Activated CD4-positive, alpha-beta T cell treated with anti-CD3 and anti-CD28 coated beads, Interleukin-2, amount 50 U/mL, for 4 hours (primary cell): ENCODE measurements at places on chromosomes 6 and 20.
A peak's percentile ranks its signal among the peaks of the same experiment; 100 is the strongest.

- no peak for DNase-seq
Measured at GRCh38 chr6:145015739-145016558, 719.4 kb downstream of the EPM2A start.

DNA sequence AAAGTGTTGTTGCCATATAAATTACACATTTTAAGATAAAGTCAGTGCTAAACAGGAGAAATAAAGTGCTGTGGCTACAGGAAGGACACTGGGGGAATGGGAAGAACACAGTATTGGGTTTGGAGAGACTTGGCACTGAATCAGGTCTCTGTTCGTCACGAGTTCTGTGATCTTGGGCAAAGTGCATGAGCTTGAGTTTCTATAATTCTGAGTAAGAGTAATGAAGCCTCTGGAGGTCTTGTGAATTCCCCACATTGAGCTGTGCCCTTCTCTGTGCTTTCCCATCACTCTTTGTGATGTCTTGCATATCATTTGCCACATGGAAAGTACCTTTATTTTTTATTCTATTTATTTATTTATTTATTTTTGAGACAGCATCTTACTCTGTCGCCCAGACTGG is 16.8 kb upstream of the EEF1A1 start:
- no peak for DNase-seq

- DNase-seq = no peak
Measured at GRCh38 chr20:4306206-4306605, 290.8 kb upstream of the RNF24 start.

GRCh38 chr6:136920671-136921380 is 1.3 kb upstream of the SLC35D3 start:
- no peak for DNase-seq

DNA sequence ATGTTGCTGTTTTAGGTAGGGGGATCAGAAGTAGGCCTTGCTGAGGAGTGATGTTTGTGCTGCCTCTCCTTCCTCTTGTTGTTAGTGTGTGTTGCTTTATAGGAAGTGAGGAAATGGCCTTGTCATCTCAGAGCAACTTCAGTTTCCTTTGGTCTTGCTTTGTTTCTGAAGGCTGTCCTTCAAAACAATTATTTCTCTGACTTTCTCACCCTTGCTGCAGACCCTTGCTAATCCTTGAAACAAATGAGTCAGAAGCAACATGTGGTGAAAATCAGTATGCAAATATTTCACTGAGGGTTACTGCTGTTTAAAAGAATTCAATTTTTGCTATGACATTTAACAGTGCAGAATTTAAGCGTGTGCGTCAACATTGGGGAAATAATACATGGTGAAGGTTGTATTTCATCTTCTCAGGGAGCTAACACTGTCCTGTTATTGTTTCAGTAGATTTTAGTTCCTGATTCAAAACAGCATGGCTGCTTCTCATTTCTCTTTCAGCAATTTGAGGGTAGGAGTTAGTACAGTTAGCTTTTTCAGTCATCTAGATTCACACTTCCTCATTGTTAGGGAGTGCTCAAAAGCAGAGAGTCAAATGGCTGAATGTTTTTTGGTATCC is 13.8 kb downstream of the RNF144B start:
- no peak for DNase-seq

- peak; percentile 54 for DNase-seq
Measured at GRCh38 chr20:62795023-62795761, 1.1 kb upstream of the MRGBP start.

GRCh38 chr20:51533291-51534172 is 9.0 kb downstream of the NFATC2 start:
- no peak for DNase-seq

GRCh38 chr6:88725111-88725975 is 238.1 kb downstream of the RNGTT start:
- DNase-seq = no peak

DNA sequence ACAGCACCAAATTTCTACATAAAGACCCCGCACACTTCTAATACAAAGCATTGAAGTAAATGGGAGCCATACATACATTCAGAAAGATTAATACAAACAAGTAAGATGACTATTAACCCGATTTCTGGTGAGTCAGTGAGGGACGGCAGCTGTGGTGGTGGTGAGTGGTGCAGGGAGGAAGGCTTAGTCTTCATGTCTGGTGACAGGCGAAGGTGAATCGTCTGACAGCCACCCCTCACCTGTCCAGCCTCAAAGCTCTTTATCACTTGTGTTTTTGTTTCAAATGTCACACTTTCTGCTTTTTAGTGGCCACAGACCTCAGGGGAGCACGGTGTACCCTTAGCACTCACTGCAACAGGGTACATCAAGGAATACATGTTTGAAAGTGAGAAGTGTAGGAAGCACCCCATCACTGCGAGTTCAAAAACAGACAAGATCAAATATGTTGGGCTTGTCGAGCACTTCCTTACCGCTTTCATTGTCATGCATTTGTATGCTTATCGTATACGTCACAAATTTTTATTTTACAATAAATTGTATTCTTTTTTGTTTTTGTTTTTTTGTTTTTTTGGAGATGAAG is 63.5 kb downstream of the IRF4 start:
- DNase-seq = peak; percentile 38

DNA sequence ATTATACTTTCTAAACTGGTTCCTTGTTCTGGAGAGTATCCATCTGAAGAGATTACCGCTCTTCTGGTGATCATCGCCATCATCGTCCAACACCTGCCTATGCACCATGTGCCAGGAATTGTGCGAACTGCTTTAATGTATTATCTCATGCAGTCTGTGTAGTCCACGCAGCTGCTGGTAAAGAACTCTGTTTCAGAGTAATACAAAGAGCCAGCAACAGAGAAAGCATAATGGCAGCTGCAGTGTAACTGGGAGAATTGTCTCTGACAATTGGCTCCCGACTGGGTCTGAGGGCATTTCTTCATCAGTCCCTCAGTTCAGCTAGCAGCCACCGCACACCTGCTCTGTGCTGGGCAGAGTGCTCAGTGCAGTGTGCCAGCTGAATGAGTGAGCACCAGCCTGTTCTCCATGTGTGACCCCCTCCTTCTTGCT is 383.4 kb downstream of the GRIK2 start:
- no peak for DNase-seq

DNA sequence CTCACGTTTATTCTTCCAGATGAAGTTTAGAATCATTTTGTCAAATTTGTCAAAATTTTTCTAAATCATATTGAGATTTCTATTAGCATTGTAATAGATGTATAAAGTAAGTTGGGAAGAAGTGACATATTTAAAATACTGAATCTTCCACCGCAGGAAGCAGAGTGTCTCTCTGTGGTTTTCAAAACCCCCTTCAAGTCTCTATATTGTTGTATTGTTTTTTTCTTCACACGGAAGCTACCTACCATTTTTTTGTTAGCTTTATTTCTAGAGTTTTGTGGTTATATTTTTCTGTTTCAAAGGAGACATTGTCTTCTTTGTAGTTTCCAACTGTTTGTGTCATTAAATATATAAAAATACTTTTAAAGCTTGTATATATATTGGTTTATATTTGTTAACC is 188.6 kb downstream of the ZDHHC14 start:
- DNase-seq = no peak

GRCh38 chr20:38650010-38650409 is 48.4 kb downstream of the ARHGAP40 start:
- DNase-seq = no peak

GRCh38 chr6:130929036-130929678 is 102.0 kb downstream of the SMLR1 start:
- DNase-seq = no peak

- DNase-seq = no peak
Measured at GRCh38 chr6:119834418-119834817, 484.9 kb upstream of the MAN1A1 start.

DNA sequence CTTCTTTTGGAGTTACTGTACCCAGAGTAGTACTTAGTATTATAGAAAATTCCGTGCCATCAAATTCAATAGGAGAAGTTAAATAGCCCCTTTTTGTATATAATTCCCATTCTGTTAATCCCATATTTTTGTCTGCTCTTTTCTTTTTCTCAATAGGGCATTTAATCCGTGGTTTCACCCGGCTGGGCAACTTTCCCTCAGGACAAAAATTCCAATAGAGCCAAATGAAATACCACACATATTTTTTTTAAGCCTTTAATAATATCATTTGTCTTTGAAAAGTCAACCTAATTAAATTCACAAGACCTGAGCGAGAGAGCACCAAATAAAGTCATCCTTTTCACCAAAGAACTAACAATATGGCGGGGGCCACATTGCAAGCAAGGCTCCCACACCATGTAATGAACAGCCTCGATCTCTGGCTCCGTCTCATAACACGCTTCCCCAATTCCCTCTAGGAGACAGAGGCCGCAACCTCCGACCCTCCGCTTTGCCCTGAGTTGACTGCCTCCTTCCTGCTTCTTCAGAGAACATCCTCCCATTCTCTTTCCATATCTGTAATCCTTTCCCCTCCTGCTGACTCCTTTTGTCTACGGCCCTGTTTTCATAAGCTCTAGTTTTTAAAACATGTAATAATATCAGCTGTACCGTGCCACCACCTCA is 13.6 kb downstream of the NHSL1 start:
- no peak for DNase-seq

DNA sequence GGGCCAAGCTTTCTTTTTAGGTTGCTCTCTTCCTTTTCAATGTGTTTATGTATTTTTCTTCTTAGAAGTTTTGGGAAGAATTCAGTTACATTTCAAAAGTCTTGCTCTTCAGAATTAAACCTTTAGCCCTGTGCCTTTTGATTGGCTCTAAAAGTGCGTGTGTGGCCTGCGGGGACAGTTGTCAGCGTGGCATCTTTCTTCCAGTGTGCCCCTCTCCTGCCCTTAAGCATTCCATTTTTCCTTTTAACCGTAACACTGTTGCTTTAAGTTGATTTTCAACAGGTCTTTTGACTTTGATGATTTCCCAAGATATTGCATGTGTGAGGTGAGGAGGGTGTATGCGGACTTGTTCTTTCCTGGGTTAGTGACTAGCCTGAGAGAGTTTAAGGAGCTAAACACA is 999.1 kb upstream of the FLRT3 start:
- no peak for DNase-seq

GRCh38 chr6:64146876-64147275 is 511.3 kb downstream of the PHF3 start:
- no peak for DNase-seq

DNA sequence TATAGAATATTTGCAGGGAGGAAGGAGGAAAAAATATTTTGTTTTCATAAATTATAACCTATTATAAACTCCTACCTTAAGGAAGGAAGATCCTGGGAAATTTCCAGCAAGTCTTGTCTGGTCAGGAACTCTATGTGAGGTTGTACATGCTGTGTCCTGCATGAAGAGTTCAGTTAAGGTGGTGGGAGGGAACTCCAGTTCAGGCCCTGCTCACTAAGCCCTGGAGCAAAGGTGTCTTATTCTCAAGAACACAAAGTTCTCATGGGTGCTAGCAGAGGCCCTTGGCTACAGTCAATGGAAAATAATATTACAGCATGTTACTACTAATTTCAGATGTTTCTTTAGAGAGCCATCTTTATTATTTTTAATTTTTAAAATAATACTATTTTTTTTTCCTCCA is 3.8 kb upstream of the OGFRL1 start:
- no peak for DNase-seq

DNA sequence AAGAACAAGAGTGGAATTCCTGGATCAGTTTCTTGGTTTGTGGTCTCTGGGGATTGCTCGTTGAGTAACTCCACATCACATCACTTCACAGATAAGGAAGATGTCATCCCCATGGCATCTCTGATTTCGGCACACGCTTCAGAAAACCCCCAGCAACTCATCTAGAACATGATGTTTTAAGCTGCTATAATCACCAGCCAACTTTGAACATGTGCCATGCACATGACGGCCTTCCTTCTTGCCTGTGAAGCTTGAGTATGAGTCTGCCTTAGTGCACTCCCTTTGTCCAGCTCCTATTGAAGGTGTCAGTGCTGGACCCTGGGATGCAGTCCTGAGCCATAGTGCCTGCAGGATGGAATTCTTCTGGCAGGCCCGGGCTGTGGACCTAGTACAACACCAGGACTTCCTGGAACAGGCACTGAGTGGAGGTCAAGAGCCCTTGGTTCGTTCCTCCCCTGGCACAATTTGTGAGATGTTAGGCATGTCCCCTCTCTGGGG is 231.5 kb upstream of the SUPT3H start:
- no peak for DNase-seq

DNA sequence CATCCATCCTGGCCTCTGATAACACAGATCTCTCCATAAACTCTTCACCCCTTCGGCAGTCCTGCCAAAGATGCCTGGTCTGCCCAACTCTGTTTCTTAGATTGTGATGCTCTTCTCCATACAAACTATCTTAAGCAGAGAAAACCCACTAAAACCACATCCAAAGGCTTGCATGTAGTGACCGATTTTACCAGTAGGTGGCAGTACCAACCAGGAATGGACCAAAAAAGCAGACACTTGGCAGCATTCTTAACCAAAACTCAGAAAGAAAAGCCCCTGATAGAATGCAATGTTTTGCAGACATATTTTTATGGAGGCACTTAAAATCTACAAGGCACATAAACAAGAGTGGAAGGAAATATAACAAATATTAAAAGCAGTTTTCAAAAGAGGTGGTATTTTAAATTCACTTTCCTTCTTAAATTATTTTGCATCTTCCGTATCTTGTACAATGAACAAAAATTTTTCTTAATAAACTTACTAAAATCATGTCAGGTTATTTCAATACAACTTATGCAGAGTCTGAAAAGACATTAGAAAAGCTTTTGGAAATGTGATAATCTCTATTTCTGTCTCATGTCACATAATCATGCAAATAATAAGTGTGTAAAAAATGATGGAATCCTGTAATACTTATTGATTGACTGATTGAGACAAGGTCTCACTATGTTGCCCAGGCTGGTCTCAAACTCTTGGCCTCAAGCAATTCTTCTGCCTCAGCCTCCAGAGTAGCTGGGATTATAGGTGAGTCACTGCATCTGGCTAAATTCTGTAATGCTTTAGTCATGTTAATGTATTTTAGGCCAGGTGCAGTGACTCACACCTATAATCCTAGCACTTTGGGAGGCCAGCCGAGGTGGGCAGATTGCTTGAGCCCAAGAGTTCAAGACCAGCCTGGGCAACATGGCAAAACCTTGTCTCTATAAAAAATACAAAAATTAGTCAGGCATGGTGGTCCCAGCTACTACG is 29.4 kb downstream of the LRP11 start:
- DNase-seq = peak; percentile 75

GRCh38 chr6:146666909-146667308 is 68.1 kb downstream of the ADGB start:
- no peak for DNase-seq

DNA sequence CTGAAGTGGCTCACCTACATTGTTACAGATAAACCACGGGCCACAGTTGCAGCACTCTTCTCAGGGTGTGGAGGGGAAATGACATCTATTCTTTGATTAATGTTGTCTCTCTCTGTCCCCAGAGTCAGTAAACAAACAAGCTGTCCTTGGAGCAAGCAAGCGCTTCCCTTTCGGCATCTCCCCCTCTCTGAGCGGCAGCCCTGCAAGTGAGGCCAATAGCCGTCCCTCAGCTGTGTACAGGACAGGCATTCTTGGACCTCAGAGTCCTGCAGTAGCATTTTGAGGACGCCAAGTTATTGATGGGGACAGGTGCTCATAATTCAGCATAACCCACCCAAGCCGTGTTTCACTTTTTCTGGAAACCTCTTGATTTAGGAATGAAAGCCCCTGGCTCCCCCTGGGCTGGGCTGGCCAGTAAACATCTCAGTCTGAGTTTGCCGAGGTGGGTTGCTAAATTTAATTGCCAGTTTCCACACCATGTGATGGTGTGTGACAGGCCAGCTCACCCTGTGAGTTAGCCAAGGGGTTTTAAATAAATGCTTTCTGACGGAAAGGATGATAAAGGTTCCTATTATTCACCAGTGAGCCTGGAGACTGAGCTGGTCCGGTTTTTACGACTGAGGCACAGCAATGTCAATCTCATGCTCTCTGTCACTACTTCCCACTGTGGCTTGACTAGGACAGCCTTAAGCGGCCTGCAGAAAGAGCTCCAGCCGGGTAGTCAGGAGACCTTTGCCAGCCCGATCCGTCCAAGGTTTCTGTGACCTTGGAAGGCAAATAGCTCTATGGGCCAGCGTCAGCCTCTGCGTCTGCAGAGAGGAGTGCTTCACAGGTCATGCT is 214.8 kb upstream of the RREB1 start:
- DNase-seq = no peak
